Activated CD4-positive, alpha-beta T cell treated with anti-CD3 and anti-CD28 coated beads for 36 hours (primary cell): ENCODE measurements at places on chromosomes 5 and 9. TPM values are rescaled to one million over a fixed set of nuclear protein-coding genes. Genes with fewer than 3 reads are reported as not detected.

The FUT7 gene
- total RNA-seq, result 1.3 TPM

The NUTM2F gene
- not detected for total RNA-seq

GRCh38 chr9:118640836-118641560 lies 728.2 kb downstream of the BRINP1 start:
- no peaks in the 10 kb centered on the region for H3K36me3 ChIP-seq
- H3K27ac ChIP-seq, result no peak overlapping the region
- DNase-seq, result no peak
- no peak overlapping the region for H3K4me3 ChIP-seq

DNA sequence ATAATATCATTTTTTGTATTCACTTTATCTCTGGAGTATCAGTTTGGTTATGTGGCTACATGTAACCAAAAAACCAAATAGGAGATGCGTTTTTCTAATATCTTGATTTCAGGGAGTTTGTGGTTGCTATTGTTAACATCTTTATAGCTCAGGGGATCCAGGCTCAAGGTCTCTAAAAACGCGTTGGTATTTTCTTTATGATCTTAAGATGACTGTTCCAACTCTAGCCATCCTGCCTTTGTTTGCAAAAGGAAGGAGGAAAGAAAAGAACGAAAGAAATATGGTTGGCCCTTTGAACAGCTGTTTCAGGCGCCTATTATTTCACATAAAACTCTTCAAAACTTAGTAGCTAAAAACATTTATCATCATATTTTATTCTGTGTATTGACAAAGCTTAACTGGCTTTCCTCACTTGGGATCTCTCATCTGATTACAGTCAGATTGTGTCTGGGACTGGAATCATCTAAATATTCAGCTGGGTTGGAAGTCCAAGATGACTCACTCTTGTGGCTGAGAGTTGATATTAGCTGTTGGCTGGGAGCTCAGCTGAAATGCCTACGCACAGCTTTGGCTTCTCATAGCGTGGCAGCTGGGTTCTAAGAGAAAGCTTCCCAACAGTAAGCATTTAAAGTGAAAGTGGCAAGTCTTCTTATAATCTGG lies 60.1 kb downstream of the FAM174A start:
- no peak overlapping the region for H3K27ac ChIP-seq
- H3K36me3 ChIP-seq, result no peaks in the 10 kb centered on the region
- DNase-seq, result no peak
- no peaks in the 10 kb centered on the region for H3K4me1 ChIP-seq

GRCh38 chr9:70472268-70473249 lies 58.1 kb upstream of the KLF9 start:
- no peak overlapping the region for H3K27ac ChIP-seq
- peaks cover 32% of the 10 kb centered on the region for H3K4me1 ChIP-seq
- no peak overlapping the region for H3K4me3 ChIP-seq
- H3K36me3 ChIP-seq, result no peaks in the 10 kb centered on the region
- H3K27me3 ChIP-seq, result no peaks in the 10 kb centered on the region
